Posterior cingulate gyrus (tissue), 11 donors: ENCODE measurements at places on chromosomes 5 and 9.
A peak's percentile ranks its signal among the peaks of the same experiment; 100 is the strongest.

DNA sequence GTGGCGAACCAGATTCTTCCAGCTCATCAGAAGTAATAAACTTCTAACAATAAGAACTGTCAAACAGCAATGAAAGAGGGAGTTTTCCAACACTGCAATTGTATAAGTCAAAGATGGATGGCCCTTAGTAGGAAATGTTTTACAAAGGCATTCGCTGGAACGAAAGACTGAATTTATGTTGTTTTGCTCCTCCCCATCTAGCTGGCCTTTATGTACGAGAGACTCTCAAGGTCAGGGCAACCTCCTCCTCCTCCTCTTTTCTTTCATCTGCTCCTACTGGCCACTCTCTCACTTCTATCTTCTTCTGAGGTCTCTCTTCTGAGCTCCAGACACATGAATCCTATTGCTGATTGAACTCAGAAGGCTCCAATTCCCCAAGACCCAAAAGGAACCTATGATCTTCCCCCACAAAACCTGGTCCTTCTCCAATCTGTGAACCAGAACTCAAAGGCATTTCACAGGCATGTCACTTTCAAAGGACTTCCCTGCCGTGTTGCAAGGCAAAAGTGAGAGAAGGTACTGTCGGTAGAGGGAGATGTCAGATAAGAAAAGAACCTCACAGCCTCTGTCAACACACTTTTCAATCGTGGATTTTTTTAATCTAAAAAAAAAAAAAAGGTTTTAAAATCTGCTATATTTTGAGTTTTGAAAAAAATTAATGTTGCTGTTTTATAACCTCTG lies 28.5 kb upstream of the PUM3 start:
- DNase-seq, result no peak

GRCh38 chr9:22033012-22033630 lies 24.0 kb upstream of the CDKN2B start:
- no peak for DNase-seq

GRCh38 chr9:21029661-21030060 lies 1.8 kb downstream of the HACD4 start:
- DNase-seq, result no peak

DNA sequence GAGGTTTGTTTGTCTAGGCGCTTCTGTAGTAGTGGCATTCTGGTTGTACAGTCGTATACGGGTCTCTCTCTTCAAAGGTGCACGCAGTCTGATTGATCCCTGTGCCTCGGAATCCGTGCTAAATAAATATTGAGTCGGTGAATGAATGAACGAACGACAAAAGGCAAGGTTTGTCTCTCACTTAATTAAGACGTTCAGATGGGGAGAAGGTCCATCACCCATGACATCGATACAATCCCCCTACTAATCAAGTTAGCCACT lies 500 bp upstream of the CREBRF start:
- no peak for DNase-seq

DNA sequence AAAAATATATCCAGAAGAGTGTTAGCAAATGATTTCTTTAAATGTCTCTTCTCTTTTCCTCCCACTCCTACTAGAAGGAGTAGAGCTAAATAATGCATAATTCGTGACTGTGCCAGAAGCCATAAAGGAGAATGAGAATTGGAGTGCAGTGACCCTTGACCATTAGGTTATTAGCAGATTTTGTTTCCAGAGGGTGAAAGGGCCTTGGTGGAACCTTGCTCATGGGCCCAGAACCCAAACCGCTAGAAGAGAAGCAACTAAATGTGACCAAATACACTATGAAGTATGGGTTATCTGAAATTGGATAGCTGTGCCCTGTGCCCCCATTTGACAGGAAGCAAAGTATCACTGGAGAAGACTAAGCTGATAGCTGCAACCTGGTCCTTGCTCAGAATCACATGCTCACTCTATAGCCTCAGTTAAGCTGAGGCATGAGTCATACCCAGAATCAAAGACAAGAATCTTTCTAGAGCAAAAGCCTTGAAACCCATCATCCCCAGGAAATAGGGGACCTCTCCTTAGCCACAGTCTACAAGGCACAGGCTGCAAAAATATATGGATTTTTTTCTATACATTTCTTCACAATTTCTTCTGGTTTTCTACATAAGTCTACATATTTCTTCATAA lies 36.3 kb downstream of the CAPSL start:
- no peak for DNase-seq

DNA sequence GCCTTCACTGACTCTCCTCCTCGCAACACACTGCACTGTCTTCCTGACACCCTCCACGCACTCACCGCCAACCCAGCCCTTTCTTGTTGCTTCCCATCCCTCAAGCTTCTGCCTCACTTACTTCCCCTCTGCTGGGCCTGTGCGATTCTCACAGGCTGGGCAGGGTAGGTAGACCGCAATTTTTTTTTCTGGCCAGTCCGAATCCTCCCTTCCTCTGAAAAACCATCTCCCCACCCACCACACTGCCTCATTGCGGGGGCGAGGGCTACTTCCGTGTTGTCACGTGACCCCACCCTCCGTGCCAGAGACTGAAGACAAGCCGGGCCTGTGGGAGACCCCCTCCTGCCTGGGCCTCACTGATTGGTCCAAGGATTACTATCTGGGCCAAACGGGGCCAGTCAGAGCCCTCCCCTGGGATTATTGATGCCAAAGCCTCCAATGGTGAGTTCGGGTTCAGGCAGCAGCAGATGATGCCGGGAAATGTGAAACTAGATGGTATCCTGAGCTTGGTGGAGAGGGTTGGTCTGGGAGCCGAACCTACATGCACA lies 73.1 kb downstream of the STK10 start:
- peak; percentile 32 for DNase-seq

GRCh38 chr5:9479361-9479760 lies 66.5 kb downstream of the SEMA5A start:
- DNase-seq, result no peak

DNA sequence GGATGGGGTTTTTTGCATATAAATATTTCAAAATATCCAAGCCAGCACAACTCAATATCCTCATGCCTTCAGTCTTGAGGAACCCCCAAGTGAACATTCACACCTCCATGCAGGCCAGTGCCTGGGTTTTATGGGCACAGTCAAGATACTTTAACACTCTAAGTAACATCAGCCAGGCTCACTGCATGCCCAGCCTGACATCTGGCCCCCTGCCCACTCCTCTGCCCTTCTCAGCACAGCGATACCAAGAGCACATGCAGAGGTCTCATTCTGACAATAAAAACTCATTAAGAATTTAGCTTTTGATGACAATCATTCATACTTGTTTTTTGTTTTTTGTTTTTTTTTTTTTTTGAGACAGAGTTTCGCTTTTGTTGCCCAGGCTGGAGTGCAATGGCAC lies 250.0 kb downstream of the CWC27 start:
- DNase-seq, result peak; percentile 74

DNA sequence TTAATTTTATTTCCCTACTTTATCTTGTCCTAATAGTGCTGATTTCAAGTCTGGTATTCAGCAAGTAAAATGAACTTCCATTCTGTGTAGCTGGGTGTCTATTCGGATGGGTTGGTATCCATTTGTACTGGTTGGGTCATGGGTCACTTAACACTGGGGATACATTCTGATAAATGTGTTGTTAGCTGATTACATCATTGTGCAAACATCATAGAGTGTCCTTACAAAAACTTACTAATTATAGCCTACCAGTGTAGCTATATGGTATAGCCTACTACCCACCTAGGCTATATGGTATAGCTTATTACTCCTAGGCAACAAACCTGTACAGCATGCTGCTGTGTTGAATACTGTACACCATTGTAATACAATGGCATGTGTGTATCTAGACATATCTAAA lies 1373.7 kb upstream of the DMAC1 start:
- no peak for DNase-seq

DNA sequence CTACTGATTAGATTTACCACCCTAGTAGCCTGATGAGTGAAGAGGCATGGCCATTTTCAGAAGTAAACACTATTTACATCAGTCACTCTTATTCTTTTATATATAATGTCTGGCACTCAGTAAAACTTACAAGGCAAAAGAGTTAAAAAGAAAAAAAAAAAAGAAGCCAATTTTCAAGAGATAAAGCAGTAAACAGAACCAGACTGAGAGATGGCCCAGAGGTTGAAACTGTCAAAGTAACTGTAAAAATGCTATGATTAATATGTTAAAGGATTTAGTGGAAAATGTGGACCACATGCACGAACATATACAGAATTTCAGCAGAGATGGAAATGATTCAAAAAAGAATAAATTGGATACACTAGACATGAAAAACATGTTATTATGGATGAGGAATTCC lies 6.4 kb upstream of the GPR150 start:
- DNase-seq, result no peak

DNA sequence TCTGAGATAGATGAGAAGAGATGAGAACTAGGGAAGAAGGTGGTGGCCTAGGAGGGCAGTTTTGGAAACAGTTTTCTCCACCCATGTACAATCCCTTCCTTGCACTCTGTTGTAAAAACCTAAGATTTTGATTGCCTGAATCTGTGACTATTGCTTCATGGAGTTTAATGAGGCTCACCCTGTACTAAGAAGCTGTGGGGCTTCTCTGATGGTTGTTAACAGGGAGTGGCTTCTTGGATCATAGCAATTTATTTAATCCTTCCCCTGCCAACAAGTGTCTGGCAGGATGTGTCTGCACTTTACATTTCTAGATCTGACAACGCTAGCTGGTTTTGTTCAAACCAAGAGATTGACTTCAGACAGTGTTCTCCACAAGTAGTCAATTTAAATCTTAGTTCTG lies 74.7 kb upstream of the C5orf46 start:
- DNase-seq, result no peak

- no peak for DNase-seq
These were observed 285.2 kb upstream of the SEMA6A start for GRCh38 chr5:116859666-116860320.

- DNase-seq, result no peak
These were observed 78.7 kb downstream of the RAD23B start for GRCh38 chr9:107361816-107362215.

DNA sequence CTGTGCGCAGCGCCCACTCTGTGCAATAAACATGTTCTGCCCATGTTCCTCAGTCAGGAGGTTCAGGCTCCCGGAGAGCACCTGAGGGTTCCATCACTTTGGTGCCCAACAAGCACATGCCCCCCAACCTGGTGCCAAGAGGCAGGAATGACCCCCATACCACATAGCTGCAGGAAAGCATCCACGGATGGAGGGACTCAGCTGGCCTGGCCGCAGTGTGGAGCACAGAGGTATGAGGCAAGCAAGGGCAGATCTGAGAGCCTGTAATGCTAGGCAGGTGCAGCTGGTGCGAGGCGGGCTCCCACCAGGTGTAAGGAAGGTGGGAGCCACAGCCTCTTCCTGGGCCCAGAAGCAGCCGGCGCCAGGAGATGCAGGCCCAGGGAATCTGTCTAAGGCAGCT lies 4.3 kb upstream of the MRNIP start:
- DNase-seq, result no peak

DNA sequence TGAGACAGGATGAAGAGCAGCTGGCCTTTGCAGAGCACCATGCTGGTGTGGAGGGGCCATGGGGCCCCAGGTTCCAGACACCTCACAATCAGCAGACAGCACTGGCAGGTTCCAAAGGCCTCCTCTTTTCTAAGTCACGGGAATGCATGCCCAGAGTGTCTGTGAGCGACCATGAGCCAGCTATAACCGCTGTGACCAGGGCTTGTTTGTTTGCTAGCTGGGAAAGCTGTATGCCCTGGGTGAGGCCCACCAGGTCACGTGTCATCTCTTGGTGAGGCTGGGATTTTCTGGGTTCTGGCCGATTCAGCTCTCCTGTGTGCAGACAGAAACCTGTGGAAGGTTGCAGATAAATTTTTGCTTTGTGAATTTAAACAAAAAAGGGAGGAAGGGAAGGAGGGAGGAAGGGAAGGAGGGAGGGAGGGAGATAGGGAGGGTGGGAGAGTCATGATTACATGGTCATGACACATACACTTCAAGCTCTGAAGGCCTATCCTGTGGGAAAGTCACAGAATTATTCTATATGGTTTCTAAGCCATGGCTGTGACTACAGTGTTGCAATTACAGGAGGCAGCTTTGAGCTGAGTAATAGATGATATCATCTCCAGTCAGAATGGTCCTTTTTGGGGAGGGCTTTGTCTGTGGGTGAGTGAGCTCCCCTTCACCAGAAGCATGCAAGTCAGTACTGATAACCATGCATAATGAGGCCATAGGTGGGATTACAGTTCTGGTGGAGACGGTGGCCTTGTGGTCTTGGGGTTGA lies 37.2 kb downstream of the PAPPA start:
- DNase-seq, result no peak

- DNase-seq, result no peak
These were observed 145.4 kb downstream of the MAPKAP1 start for GRCh38 chr9:125561509-125562148.

- DNase-seq, result no peak
These were observed 90.0 kb downstream of the DOCK8 start for GRCh38 chr9:304519-305185.

- no peak for DNase-seq
These were observed 145.1 kb downstream of the IRX1 start for GRCh38 chr5:3740546-3741373.

DNA sequence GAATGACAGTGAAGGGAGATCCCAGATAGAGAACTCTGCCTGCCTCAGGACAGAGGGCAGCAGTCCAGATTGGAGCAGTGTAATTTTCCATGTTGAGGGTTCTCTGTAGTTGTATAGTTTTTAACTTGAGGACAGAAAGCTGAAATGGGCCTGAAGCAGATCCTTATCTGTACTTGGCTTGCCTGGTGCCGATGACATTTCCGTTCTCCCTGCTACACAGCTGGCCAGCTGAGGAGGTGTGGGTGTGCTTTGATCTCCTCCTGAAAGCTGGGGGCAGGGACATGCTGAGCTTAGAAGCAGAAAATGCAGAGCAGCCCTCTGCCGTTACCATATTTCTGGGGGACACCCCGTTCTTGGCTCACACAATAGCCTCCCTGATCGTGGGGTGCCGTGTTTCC lies 10.5 kb downstream of the GLRX start:
- no peak for DNase-seq

DNA sequence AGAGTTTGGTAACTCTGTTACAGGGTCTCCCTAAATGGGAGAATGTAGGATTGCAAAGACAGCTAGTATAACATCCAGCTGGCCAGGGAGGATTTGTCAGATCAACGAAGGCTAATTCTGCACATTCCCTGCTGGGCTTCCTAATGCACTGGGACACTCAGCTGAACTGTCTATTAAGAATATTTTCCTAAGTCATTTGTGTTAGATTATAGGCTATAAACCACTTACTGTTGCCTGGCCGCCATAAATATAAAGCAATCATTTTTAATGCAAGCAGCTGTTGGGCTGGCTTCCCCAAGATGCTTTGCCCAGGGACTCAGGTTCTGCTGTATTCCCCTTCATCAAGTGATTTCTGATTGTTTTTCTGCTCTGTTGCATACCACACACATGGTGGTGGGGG lies 35.3 kb upstream of the SLIT3 start:
- no peak for DNase-seq

DNA sequence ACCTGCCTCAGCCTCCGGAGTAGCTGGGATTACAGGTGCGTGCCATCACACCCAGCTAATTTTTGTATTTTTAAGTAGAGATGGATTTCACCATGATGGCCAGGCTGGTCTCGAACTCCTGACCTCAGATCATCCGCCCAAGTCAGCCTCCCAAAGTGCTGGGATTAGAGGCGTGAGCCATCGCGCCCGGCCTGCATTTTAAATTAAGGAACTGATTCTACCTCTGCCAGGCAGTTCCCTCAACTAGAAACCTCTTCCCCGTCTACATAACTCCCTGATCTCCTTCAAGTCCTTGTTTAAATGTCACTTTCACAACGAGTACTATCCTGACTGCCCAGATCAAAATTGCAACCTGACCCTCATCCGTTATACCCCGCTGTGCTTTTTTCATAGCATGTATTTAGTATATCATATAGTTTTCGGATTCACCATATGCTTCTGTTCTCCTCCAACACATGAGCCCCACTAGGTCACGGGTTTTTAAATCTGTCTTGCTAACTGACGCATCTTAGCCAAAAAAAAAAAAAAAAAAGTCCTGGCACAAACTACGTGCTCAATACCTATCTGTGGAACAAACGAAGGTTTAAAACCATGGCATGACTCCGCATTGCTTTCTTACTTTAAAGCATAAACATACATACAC lies 858 bp upstream of the SOWAHA start:
- no peak for DNase-seq
